Activated CD4-positive, alpha-beta T cell treated with anti-CD3 and anti-CD28 coated beads for 36 hours (primary cell): ENCODE measurements at places on chromosomes 3 and 15. TPM values are rescaled to one million over a fixed set of nuclear protein-coding genes. Genes with fewer than 3 reads are reported as not detected.

DNA sequence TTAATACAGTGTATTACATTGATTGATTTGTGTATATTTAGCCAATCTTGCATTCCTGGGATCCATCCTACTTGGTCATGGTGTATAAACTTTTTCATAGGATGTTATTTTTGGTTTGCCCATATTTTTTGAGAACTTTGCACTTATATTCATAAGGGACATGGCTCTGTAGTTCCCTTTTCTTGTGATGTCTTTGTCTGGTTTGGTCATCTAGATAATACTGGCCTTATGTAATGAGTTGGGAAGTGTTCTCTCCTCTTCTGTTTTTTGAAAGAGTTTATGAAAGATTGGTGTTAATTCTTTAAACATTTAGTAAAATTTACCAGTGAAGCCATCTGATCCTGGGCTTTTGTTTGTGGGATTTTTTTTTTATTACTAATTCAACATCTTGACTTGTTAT, 9.6 kb downstream of the CHST13 start:
- H3K27ac ChIP-seq = no peak overlapping the region
- no peak overlapping the region for H3K4me3 ChIP-seq
- H3K27me3 ChIP-seq = peaks cover 5% of the 10 kb centered on the region

DNA sequence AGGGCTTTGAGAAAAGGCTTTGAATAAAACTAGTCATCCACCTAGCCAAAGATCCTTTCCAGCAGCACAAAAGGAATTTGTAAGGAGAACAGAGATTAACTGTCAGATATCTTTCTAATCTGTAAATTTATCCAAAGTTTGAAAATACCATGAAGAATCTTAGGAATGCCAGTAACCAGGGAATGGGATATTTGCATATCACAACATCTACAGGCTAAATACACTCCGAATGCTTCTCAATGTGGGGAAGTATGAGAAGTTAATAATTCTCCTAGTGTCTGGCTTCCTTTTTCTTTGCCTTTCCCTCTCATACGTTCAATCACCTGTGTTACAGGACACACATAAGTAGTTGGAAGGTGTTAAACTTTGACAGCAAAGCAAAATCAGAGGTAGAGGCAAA, 7.8 kb downstream of the ANAPC13 start:
- no peak for DNase-seq
- H3K36me3 ChIP-seq = peaks cover 39% of the 10 kb centered on the region
- no peak overlapping the region for H3K27ac ChIP-seq
- H3K27me3 ChIP-seq = no peaks in the 10 kb centered on the region

- peaks cover 43% of the 10 kb centered on the region for H3K27me3 ChIP-seq
- no peak overlapping the region for H3K4me3 ChIP-seq
- peaks cover 10% of the 10 kb centered on the region for H3K4me1 ChIP-seq
- H3K27ac ChIP-seq = no peak overlapping the region
- DNase-seq = no peak
- no peaks in the 10 kb centered on the region for H3K36me3 ChIP-seq
These were observed 2.1 kb downstream of the EPHB1 start for GRCh38 chr3:134797057-134797740.

DNA sequence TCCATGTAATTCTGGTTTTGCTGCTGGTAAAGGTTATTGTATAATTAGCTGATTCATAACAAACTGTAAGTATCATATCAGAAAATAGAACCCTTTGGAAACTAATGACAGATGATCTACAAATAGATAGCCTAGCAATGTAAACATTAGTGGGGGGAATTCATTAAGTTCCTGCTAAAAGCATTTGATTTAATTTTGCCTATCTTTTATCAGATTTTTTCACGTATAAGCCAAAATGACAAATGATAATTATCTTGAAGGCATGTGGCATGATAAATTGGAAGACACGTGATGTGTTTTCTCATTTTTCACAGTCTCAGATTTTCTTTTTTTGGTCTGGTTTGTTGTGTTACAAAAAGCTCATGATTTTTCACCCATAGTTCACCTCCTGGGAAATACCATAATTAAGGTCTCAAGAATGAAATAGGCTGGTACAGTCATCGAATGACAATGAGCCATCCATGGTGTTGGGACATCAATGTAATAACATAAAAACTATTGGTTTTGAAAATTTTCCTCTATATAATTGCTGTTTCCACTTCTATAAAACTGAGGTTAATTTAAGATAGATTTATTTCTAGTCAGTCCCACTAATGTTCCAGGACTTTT, 325.9 kb upstream of the TBL1XR1 start:
- no peak overlapping the region for H3K27ac ChIP-seq
- peaks cover 12% of the 10 kb centered on the region for H3K4me1 ChIP-seq
- no peaks in the 10 kb centered on the region for H3K36me3 ChIP-seq
- H3K27me3 ChIP-seq = no peaks in the 10 kb centered on the region
- no peak overlapping the region for H3K4me3 ChIP-seq

DNA sequence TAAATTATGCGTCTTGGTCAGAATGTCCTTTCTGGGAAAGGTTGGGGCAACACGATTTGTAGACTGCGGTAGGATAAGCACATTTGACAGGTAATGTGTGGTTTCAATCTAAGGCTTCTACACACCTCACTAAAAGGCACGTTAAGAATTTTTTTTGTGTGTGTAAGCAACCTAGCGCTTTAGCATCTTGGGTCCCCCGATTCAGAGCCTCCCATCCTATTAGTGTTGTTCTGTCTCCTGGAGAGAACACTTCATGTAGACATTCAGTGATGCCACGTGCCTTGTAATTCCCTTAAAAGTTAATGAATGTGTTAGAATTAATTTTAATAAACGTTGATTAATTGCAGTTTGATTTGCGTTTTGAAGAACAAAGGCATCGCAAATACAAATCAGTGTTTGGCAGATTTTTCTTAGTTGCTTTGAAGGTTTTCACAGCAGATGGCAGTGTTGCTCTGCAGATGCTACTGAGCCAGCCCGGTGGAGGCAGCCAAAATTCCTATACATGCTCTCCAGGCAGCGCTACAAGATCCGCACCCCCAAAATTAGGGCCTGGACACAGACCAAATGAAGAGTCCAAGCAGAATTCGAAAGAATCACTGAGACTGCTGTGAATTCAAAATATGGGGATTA, 63.5 kb downstream of the OTOL1 start:
- H3K4me1 ChIP-seq = no peaks in the 10 kb centered on the region
- H3K36me3 ChIP-seq = no peaks in the 10 kb centered on the region
- H3K27me3 ChIP-seq = peaks cover 2% of the 10 kb centered on the region

DNA sequence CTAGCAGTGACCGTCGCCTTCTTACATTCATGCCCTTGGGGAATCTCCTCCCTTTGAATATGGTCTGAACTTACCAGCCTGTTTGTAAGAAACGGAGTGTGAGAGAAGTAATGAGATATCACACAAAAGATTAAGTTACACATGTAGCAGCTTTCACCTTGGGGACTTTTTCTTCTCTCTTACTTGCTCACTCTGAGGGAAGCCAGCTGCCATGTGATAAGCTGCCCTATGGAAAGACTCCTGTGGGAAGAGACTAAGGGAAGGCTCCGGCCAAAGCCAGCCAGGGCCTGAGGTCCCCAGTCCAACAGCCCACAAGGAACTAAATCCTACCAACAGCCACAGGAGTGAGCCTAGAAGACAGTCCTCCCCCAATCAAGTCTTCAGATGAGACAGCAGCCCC, 190.4 kb upstream of the TSC22D2 start:
- peaks cover 2% of the 10 kb centered on the region for H3K4me1 ChIP-seq
- peaks cover 33% of the 10 kb centered on the region for H3K27me3 ChIP-seq
- H3K36me3 ChIP-seq = no peaks in the 10 kb centered on the region
- H3K27ac ChIP-seq = no peak overlapping the region
- no peak for DNase-seq

- no peak overlapping the region for H3K27ac ChIP-seq
- no peak overlapping the region for H3K4me3 ChIP-seq
- peaks cover 2% of the 10 kb centered on the region for H3K27me3 ChIP-seq
- DNase-seq = no peak
- H3K36me3 ChIP-seq = peaks cover 1% of the 10 kb centered on the region
These were observed 4.3 kb upstream of the FNDC3B start for GRCh38 chr3:172034786-172035685.

- H3K4me1 ChIP-seq = peaks cover 12% of the 10 kb centered on the region
- peak; percentile 36 for DNase-seq
- no peak overlapping the region for H3K4me3 ChIP-seq
These were observed 126.5 kb upstream of the BFSP2 start for GRCh38 chr3:133273346-133273745.

DNA sequence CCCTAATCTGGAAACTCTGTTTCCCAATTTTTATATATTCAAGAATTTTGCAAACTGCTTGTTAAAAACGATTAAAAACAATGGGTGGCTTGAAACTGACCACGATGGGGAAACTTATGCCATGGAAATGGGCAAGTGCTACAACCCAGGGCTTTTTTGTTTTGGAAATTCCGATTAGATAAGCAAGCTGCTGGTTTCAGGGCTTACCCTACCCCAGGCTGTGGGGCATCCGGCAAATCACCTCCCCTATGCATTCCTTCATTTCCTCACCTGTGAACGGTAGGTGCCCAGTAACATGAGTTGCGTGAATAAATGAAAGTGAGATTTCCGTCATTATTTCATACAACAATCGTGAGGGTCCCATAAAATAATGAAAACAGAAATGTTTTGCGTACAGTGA, 34.3 kb downstream of the ST6GAL1 start:
- H3K27me3 ChIP-seq = no peaks in the 10 kb centered on the region
- no peak overlapping the region for H3K27ac ChIP-seq
- no peak overlapping the region for H3K4me3 ChIP-seq
- peaks cover 53% of the 10 kb centered on the region for H3K4me1 ChIP-seq
- H3K36me3 ChIP-seq = peaks cover 48% of the 10 kb centered on the region

DNA sequence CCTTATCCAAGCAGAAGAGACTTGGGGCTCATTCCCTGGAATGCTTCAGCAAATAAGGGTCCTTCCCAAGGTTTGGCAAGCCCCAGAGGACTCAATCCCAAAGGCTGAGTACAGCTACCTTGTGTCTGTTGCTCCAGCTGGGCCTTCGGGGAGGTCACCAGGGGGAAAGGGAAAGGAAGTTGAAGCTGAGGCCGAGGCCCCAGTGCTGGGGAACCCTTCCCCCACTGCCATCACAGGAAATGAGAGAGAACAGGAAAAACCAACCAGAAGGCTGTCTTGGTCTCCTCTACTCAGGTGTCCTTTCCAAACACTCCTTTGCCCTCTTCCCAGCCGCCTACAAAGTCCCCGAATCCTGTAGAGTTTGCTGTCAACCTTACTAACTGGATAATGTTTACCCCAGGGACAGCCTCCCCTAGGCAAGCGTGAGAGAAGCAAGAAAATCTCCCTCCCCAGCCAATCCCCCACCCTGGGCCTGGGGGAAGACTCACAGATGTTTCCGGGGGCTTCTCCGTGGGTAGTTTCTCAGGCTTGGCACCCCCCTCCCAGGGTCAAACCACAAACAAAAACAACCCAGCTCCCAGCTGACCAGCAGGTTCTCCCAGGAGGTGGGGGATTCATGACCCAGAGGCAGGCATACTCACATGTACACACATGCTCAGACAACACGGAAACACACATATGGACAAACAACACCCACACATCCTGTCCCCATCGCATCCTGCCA, 5.5 kb downstream of the CSRNP1 start:
- peaks cover 93% of the 10 kb centered on the region for H3K36me3 ChIP-seq
- peak; percentile 73 for DNase-seq
- peak overlapping the region; percentile 93 for H3K4me3 ChIP-seq
- H3K27ac ChIP-seq = peak overlapping the region; percentile 95
- H3K4me1 ChIP-seq = peaks cover 68% of the 10 kb centered on the region

GRCh38 chr15:71078506-71079207, 36.6 kb upstream of the THSD4 start:
- H3K36me3 ChIP-seq = no peaks in the 10 kb centered on the region
- no peaks in the 10 kb centered on the region for H3K4me1 ChIP-seq
- no peak overlapping the region for H3K27ac ChIP-seq
- H3K4me3 ChIP-seq = no peak overlapping the region

DNA sequence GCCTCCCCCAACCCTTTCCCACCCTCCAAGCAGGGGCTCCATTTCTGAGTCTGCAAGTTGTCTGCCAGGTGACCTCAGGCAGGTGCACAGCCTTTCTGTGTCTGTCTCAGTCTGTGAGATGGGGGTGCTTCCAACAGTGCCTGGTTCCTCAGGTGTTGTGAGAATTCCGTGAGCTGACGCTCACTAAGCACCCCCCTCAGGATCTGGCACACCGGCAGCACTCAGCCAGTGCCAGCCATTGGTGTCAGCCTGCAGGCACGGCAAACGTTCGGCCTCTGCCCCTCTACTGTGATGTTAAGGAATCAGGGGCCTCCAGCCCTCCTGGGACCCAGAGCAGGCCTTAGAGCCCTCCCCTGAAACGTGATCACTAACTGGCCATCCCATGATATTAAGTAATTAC, 2.4 kb downstream of the KLF15 start:
- peaks cover 28% of the 10 kb centered on the region for H3K27me3 ChIP-seq
- no peak overlapping the region for H3K4me3 ChIP-seq
- H3K36me3 ChIP-seq = no peaks in the 10 kb centered on the region
- H3K27ac ChIP-seq = no peak overlapping the region
- H3K4me1 ChIP-seq = peaks cover 9% of the 10 kb centered on the region

DNA sequence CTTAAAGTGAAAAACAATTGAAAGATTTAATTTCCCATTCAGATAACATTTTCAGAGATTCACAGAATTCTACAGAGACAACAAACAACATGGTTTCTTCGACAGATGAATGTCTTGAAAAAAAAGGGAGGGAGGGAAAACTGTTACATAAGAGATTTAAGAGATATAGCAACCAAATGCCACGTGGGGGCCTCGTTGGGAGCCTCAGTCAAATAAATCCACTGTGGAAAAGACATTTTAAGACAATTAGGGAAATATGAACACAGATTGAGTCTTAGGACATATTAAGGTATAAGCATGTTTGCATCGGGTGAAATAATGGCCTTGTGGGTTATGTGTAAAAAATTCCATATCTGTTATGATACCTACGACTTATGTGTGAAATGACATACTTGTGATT, 5.0 kb upstream of the PRRT3 start:
- H3K4me1 ChIP-seq = no peaks in the 10 kb centered on the region
- no peak overlapping the region for H3K27ac ChIP-seq
- H3K27me3 ChIP-seq = no peaks in the 10 kb centered on the region
- DNase-seq = no peak
- H3K4me3 ChIP-seq = no peak overlapping the region

DNA sequence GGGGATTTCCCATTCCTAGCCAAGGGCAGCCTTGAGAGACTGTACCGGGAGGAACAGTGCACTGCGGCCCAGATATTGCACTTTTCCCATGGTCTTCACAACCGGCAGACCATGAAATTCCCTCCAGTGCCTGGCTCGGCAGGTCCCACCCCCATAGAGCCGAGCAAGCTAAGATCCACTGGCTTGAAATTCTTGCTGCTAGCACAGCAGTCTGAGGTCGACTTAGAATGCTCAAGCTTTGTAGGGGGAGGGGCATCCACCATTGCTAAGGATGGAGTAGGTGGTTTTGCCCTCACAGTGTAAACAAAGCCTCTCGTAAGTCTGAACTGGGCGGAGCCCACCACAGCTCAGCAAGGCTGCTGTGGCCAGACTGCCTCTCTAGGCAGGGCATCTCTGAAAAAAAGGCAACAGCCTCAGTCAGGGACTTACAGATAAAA, 156.3 kb downstream of the FRMD5 start:
- H3K27ac ChIP-seq = no peak overlapping the region
- H3K4me1 ChIP-seq = no peaks in the 10 kb centered on the region
- H3K27me3 ChIP-seq = peaks cover 38% of the 10 kb centered on the region
- no peak for DNase-seq
- H3K36me3 ChIP-seq = no peaks in the 10 kb centered on the region

AMOTL2 gene
- total RNA-seq = 0.42 TPM

CMC1 gene
- 28.3 TPM for total RNA-seq

BSN gene
- 0.09 TPM for total RNA-seq

ZCWPW2 gene
- 0.39 TPM for total RNA-seq

MIX23 gene
- 148 TPM for total RNA-seq
